AG09319 (cell line): ENCODE measurements at places on chromosomes 1 and 21.

DNA sequence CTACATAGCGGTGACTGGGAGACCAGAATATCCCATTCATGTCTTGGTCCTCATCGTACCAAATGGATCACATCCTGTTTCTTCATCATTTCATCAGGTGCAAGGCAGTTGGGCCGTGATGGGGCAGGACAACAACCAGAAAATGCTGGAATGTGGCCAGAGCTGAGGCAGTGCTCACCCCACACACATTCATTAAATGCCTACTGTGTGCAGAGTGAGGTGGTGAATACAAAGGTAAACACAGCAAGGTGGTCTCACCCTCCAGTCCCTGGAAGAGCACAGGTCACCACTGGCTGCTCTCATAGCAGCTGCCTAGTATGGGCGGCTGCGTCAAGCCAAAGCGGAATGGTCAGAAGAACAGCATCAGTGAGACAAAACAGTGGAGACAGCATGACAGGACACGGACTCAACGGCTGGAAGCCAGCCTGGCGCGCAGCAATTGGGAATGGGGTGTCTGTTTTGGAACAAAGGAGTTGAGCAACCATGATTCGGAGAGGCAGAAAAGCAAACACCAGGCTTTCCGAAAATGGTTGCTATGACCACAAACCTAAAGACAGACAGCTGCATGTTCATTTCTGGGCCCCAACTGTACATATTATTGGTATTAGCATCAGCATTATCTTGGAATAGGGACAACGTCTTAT lies 5.6 kb upstream of the ADAMTSL4 start:
- DNase-seq, result no peak

DNA sequence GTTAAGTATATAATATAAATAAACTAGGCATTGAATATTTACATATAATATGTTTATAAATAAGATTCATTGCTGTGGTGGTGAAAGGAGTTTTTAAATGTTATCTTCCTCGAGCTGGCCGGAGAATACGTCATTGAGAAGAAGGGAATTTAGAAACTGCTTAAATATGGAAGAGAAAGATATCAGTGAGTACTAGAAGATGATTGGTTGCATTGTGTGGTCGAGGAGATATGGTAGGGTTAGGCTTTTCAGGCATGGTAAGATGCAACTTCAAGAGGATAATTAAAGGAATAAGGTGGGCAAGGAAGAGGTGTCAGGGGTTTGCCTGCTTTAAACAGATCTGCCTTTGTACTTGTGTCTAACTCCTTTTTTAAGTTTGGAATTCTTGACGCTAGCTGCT lies 73.5 kb downstream of the RPS6KC1 start:
- DNase-seq, result no peak

DNA sequence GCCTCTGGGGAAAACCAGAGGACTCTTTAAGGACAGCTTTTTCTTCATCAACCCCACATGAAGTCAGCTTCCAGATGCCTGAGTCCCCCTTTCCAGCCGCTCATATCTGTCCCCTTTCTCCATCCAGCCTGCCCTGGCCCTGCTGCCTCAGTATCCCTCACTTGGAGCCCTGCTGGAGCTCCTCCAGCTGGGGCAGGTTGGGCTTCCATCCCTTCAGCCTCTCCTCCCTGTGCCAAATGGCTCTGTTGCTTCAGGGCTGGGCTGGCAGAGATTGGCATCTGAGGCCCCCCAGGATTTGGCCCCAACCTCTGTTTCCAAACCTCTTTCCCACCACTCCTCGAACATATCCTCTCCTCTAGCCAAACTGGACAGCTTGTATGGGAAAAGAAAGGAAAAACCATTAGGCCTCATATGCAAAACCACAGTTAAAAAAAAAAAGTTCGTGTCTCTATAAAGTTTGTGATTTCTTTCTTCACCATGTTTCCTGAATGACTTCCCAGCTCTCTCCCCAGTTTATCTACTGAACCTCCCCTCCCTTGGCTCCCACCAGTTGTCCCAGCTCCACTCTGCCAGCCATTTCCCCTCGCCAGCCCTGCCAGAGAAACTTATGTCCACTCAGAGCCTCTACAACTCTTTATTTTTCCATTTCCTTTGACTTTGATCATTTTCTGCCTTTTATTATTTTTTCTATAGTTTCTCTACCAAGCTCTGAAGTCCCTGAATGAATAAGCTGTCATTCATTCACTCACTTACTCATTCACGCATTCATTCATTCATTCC lies 217.9 kb downstream of the FOXD2 start:
- no peak for DNase-seq

DNA sequence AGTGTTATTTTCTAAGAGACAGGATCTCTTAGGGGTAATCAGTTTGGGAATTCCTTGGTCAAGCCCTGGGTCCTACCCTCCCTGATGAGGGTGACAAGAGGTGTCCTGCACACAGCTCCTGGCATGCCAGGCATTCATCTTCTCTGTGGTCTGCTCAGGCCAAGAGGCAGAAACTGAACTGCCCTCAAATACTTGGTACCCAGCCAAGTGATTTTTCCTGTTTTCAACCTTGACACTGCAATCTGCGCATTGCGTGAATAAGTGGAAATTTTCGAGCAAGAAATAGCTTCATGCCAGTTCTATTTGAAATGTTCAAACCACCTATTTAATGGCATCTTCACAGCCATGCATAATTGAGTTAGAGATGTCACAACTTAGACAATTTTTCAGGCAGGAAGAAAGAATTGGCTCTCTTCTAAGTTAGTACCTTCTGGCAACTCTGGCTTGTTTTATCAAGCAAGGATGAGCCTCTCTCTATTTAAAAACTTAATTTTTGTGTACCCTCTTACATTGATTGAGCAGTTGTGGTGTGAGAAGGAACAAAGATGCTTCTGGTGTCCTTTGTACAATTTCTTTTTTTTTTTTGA lies 27.0 kb downstream of the DNM3 start:
- DNase-seq, result no peak

GRCh38 chr1:225651872-225652728 lies 823 bp downstream of the ENAH start:
- DNase-seq, result no peak

DNA sequence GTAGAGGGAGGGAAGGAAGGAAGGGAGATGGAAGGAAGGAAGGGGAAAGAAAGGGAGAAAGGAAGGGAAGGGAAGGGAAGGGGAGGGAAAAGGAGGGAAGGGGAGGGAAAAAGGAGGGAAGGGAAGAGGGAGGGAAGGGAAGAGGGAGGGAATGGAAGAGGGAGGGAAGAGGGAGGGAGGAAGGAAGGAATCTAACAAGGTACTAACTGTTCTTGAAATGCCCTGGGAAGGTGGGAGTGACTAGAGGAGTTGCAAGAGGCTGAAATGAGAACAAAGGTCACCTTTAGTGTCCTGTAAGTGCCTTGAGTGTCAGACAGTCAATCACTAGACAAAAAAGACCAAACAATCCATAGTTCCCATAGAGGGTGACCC lies 2.3 kb upstream of the ATP2B4 start:
- no peak for DNase-seq
